Progenitor cell of endocrine pancreas (in vitro differentiated cells): ENCODE measurements at places on chromosomes 1 and 21. TPM values are rescaled to one million over a fixed set of nuclear protein-coding genes. Genes with fewer than 3 reads are reported as not detected.

Gene LGR6
- 0.47 and 0.50 TPM in 2 replicates for total RNA-seq

Gene RGS8
- 0.05 TPM in 1 of 2 replicates, not detected in the other for total RNA-seq

Gene RASAL2
- 28.5 and 30.5 TPM in 2 replicates for total RNA-seq

Gene PWP2
- total RNA-seq: 5.3 and 7.0 TPM in 2 replicates

Gene PGM1
- total RNA-seq: 31.1 and 34.5 TPM in 2 replicates

Gene MAEL
- total RNA-seq: 0.13 TPM in 1 of 2 replicates, not detected in the other

Gene NBPF4
- not detected in 2 replicates for total RNA-seq

GRCh38 chr1:226762988-226763904 lies 24.2 kb upstream of the ITPKB start:
- no peak overlapping the region for H3K27ac ChIP-seq
- no peak for DNase-seq
- H3K4me3 ChIP-seq: no peak overlapping the region
- H3K4me1 ChIP-seq: no peaks in the 10 kb centered on the region

GRCh38 chr1:235553112-235553551 lies 48.9 kb upstream of the B3GALNT2 start:
- H3K27ac ChIP-seq: no peak overlapping the region
- no peaks in the 10 kb centered on the region for H3K4me1 ChIP-seq
- H3K36me3 ChIP-seq: no peaks in the 10 kb centered on the region
- H3K27me3 ChIP-seq: no peaks in the 10 kb centered on the region

- no peak overlapping the region for H3K4me3 ChIP-seq
- no peak for DNase-seq
- H3K4me1 ChIP-seq: no peaks in the 10 kb centered on the region
- H3K36me3 ChIP-seq: no peaks in the 10 kb centered on the region
Measured at GRCh38 chr1:212506666-212507065, 73.9 kb downstream of the NENF start.

- no peaks in the 10 kb centered on the region for H3K27me3 ChIP-seq
- no peak for DNase-seq
- no peak overlapping the region for H3K27ac ChIP-seq
- H3K36me3 ChIP-seq: no peaks in the 10 kb centered on the region
- peaks cover 14% of the 10 kb centered on the region for H3K4me1 ChIP-seq
- H3K4me3 ChIP-seq: no peak overlapping the region
Measured at GRCh38 chr1:51570063-51570710, 46.7 kb upstream of the OSBPL9 start.

DNA sequence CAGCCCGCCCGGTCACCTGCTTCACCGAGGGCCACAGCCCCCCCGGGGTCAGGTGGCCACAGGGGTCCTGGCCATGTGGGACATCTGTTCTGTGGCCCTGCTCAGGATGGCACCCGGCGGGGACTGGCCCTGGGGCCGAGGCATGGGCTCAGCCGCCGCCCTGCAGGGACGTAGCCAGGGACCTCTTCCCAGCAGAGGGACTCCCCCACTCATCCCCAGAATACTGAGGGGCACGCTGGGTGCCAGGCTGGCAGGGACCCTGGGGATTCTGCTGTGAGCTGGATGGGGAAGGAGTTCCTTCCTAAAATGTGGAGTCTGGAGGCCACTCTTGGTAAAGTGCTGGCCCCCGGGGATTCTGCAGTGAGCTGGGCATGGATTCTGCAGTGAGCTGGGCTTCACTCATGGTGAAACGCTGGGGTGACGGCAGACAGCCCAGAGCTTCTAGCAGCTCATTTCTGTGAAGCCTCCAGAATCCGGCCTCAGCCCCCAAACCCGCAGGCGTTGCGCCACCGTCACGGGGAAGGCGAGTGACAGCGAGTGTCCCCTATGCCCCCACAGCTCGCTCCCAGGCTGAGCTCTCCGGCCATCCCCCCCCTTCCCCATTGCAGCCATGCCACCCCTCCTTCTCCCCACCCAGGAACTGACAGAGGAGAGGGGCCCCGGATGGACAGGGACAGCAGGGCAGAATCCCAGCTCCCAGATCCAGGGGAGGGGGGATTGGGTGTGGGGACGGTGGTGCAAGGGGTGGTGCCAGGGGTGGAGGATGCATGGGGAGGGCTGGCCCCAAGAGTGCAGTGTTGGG lies 1.4 kb downstream of the ITGB2 start:
- H3K4me3 ChIP-seq: no peak overlapping the region
- DNase-seq: no peak
- no peaks in the 10 kb centered on the region for H3K36me3 ChIP-seq

DNA sequence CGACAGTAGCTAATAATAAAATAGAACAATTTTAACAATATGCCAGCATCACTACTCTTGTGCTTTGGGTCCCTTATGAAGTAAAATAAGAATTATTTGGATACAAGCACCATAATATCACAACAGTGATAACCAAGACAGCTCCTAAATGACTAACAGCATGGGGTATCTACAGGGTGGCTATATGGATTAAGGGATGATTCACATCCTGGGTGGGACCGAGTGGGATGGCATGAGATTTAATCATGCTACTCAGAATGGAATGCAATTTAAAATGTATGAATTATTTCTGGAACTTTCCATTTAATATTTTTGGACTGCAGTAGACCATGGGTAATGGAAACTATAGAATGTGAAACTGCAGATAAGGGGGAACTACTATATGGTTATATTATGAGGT lies 28.1 kb upstream of the B3GALNT2 start:
- no peaks in the 10 kb centered on the region for H3K27me3 ChIP-seq
- H3K4me3 ChIP-seq: no peak overlapping the region
- H3K4me1 ChIP-seq: peaks cover under 1% of the 10 kb centered on the region

- peaks cover 60% of the 10 kb centered on the region for H3K27me3 ChIP-seq
- H3K4me1 ChIP-seq: peaks cover 35% of the 10 kb centered on the region
- H3K36me3 ChIP-seq: no peaks in the 10 kb centered on the region
- no peak for DNase-seq
- H3K27ac ChIP-seq: no peak overlapping the region
Measured at GRCh38 chr1:47479664-47480063, 41.8 kb downstream of the FOXD2 start.

DNA sequence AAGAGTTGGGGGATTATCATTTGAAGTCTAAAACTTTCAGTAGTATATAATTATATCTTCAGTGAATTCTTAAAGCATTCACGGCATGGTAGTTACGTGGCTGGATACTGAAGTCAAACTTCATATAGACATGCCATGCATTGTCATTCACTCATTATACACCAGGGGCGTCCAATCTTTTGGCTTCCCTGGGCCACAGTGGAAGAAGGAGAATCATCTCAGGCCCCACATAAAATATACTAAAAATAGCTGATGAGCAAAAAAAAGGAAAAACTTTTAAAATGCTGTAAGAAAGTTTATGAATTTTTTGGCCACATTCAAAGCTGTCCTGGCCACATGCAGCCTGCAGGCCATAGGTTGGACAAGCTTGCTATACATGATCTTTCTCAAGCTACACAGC lies 43.8 kb downstream of the DENND1B start:
- H3K4me3 ChIP-seq: no peak overlapping the region
- H3K36me3 ChIP-seq: peaks cover 10% of the 10 kb centered on the region
- H3K27me3 ChIP-seq: no peaks in the 10 kb centered on the region
- H3K27ac ChIP-seq: no peak overlapping the region
- H3K4me1 ChIP-seq: peaks cover 9% of the 10 kb centered on the region

DNA sequence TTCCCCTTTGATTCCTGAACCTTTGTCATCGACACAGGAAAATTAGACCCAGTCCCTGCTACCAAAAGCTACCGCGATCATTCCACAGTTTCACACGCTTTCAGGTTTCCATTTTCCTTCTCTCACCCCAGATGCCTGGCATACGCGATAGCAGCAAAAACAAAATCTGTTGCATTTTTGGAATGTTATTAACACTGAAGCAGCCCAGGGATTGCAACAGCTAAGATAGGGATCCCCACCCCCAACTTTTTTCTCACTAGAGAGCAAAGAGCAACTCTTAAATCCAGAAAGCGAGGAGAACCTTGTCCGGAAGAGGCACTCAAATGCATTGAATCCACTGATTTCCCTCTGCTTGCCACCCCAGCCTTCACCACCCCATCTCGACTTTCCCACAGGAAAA lies 8.9 kb downstream of the OVAAL start:
- H3K27ac ChIP-seq: no peak overlapping the region
- DNase-seq: no peak
- H3K36me3 ChIP-seq: no peaks in the 10 kb centered on the region
- peaks cover 14% of the 10 kb centered on the region for H3K4me1 ChIP-seq
- H3K27me3 ChIP-seq: no peaks in the 10 kb centered on the region

- H3K27ac ChIP-seq: peak overlapping the region; percentile 64
- H3K4me3 ChIP-seq: no peak overlapping the region
- DNase-seq: no peak
Measured at GRCh38 chr1:40245686-40246085, 2.1 kb upstream of the TMCO2 start.

DNA sequence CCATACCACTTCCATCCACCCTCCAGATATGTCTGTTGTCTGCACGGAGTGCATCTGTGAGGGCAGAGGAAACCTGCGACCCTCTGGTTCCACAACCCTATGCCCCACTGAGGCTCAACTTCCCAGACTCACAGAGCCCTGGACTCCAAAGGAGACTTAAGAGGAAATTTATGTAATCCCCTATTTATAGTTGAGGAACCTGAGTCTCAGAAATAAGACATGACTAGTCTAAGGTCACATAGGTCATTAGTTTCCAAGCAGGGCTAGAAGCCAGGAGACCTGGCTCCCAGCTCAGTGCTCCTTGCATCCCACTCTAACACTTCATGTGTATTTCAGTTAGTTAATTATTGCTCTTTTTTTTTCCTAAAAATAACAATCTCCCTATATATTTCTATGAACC lies 15.7 kb upstream of the LEMD1 start:
- peaks cover 19% of the 10 kb centered on the region for H3K27me3 ChIP-seq
- DNase-seq: no peak
- peaks cover 19% of the 10 kb centered on the region for H3K4me1 ChIP-seq
- H3K27ac ChIP-seq: no peak overlapping the region
- H3K36me3 ChIP-seq: no peaks in the 10 kb centered on the region

- no peak overlapping the region for H3K27ac ChIP-seq
- no peak for DNase-seq
- no peaks in the 10 kb centered on the region for H3K4me1 ChIP-seq
- H3K4me3 ChIP-seq: no peak overlapping the region
- H3K27me3 ChIP-seq: no peaks in the 10 kb centered on the region
Measured at GRCh38 chr1:79663916-79664315, 657.4 kb upstream of the ADGRL4 start.

- peaks cover 23% of the 10 kb centered on the region for H3K4me1 ChIP-seq
- no peak overlapping the region for H3K4me3 ChIP-seq
- H3K36me3 ChIP-seq: no peaks in the 10 kb centered on the region
- DNase-seq: no peak
- no peak overlapping the region for H3K27ac ChIP-seq
Measured at GRCh38 chr1:225896494-225896893, 7.5 kb upstream of the LEFTY1 start.

DNA sequence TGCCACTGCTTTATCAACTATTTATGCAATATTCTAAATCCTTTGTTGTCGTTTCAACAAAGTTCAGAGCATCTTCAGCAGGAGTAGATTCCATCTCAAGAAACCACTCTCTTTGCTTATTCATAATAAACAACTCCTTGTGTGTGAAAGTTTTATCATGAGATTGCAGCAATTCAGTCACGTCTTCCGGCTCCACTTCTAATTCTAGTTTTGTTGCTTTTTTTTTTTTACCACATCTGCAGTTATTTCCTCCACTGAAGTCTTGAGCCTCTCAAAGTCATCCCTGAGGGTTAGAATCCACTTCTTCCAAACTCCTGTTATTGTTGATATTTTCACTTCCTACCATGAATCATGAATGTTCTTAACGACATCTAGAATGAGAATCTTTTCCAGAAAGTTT lies 14.8 kb upstream of the ETS2 start:
- H3K4me3 ChIP-seq: peak overlapping the region; percentile 10
- no peaks in the 10 kb centered on the region for H3K27me3 ChIP-seq
- no peaks in the 10 kb centered on the region for H3K36me3 ChIP-seq
- no peak for DNase-seq
- H3K27ac ChIP-seq: no peak overlapping the region

DNA sequence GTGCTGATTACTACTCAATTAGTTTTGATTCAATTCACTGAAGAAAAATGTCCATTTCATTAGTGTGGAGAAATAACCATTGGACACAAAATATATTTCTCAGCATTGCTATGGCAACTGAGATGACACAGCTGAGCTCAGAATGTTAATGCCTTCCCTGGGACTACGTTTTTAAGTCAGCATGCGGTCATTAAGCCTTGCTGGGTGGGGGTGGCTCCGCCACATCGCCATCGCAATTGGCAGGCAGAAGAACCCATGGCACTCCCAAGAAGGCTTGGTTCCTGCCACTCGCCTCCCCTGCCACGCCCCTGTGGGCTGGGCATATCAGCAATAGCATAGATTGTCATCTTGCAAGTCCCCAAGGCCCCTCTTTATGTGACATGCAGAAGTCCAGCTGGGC lies 256.7 kb upstream of the CAMK1G start:
- H3K36me3 ChIP-seq: no peaks in the 10 kb centered on the region
- peaks cover 16% of the 10 kb centered on the region for H3K4me1 ChIP-seq
- no peak overlapping the region for H3K4me3 ChIP-seq
- H3K27ac ChIP-seq: no peak overlapping the region
- H3K27me3 ChIP-seq: peaks cover 4% of the 10 kb centered on the region

DNA sequence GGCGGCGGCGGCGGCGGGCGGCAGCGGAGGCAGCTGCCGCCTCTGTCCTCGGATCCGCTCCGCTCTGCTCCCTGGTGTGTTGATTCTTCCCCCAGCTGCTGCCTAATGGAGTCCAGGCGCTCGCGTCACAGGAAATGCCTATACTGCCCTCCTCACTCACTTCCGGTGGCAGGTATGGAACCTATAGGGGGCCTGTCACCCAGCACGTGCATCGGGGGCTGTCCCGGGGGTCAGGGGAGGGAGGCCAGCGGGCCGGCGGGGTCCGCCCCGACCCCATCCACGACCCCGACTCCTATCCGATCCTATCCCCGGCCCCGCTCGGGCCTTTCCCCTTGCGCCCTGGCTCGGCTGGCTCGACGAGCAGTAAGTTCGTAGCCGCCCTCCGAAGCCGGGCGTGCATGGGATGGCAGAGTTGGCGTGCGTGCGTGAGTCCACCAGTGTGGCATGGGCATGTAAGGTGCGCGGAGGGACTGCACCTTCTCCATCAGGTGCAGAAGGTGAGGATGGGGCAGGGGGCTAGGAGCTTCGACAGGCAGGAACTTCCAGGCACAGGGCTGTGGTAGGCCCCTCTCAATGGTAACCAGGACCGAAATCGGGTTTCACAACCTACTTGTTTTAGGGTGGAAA lies at the start of gene WDR26:
Gene WDR26, minus strand, starts transcription at position 107 of the 627 bp plus-strand sequence.
- peak within 1 kb of the TSS; percentile 95 for H3K27ac ChIP-seq
- peak; percentile 59 for DNase-seq
- H3K4me1 ChIP-seq: peaks cover 44% of the 10 kb centered on the region
- peaks cover 6% of the 10 kb centered on the region for H3K36me3 ChIP-seq
- H3K4me3 ChIP-seq: peak within 1 kb of the TSS; percentile 94

DNA sequence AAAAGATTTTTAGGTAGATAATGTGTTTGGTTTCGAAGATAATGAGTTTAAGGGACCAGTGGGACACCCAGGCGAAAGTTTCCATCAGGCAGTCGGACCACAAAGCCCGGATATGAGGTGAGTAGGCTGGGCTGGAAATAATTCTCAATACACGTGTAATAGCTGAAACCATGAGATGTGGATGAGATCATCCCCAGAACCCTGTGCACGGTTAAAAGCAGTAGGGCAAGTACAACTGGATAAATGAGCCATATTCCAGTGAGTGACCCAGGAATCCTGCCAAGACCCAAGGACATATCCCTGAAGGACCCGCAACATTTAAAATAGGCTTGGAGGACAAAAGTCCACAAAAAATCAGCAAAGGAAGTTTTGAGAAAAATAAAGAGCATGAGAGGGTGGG lies 21.5 kb upstream of the NHLH2 start:
- no peak overlapping the region for H3K27ac ChIP-seq
- no peaks in the 10 kb centered on the region for H3K36me3 ChIP-seq
- no peak for DNase-seq
- H3K4me3 ChIP-seq: no peak overlapping the region
- H3K4me1 ChIP-seq: no peaks in the 10 kb centered on the region
